Activated CD8-positive, alpha-beta T cell treated with anti-CD3 and anti-CD28 coated beads, Interleukin-2, amount 10 ng/mL, durations not matched to agents 7 days and 5 days (primary cell): ENCODE measurements at places on chromosomes 5 and 9. TPM values are rescaled to one million over a fixed set of nuclear protein-coding genes. Genes with fewer than 3 reads are reported as not detected.

The SERF1A gene
- 4.6 TPM for total RNA-seq

The LIFR gene
- total RNA-seq, result not detected

The HCN1 gene
- total RNA-seq, result not detected

The SPATA9 gene
- total RNA-seq, result not detected

The PCDHGC3 gene
- not detected for total RNA-seq

The TMEM215 gene
- not detected for total RNA-seq

The CORO2A gene
- total RNA-seq, result 9.2 TPM

The SPATA31A6 gene
- total RNA-seq, result not detected

The STKLD1 gene
- total RNA-seq, result 0.71 TPM

The SHROOM1 gene
- total RNA-seq, result 3.3 TPM

The OLFM1 gene
- not detected for total RNA-seq

The FOXD4L6 gene
- total RNA-seq, result not detected

The LEAP2 gene
- 3.7 TPM for total RNA-seq

The TICAM2 gene
- total RNA-seq, result 0.55 TPM

The RNF44 gene
- 88.3 TPM for total RNA-seq

The C9orf153 gene
- 0.34 TPM for total RNA-seq

The CTXN3 gene
- total RNA-seq, result not detected

The ORM2 gene
- not detected for total RNA-seq

The TRIM36 gene
- 0.24 TPM for total RNA-seq

The OGN gene
- not detected for total RNA-seq

The CCIN gene
- total RNA-seq, result 0.13 TPM

The PCDHAC1 gene
- not detected for total RNA-seq

The FBP2 gene
- not detected for total RNA-seq

The GMCL2 gene
- total RNA-seq, result not detected

The SLC45A2 gene
- total RNA-seq, result not detected

The TXNDC8 gene
- total RNA-seq, result not detected

The GNE gene
- 15.2 TPM for total RNA-seq

The RLN2 gene
- total RNA-seq, result 2.2 TPM

The GRXCR2 gene
- total RNA-seq, result not detected

The PRSS3 gene
- total RNA-seq, result not detected

The CDX1 gene
- not detected for total RNA-seq

The LCN12 gene
- 1.0 TPM for total RNA-seq

The PCDHGA10 gene
- total RNA-seq, result not detected

The RLN1 gene
- total RNA-seq, result 1.3 TPM

The SH2D3C gene
- 75.6 TPM for total RNA-seq

The KCTD16 gene
- 0.08 TPM for total RNA-seq
